ENCODE measurements at places on chromosomes 3 and 15. TPM values are rescaled to one million over a fixed set of nuclear protein-coding genes. Genes with fewer than 3 reads are reported as not detected.
A peak's percentile ranks its signal among the peaks of the same experiment; 100 is the strongest.

The MELTF gene
- 6.7 TPM for total RNA-seq

The CACNA2D3 gene
- total RNA-seq = 17.2 TPM

The EAF2 gene
- 1.6 TPM for total RNA-seq

The SPINT1 gene
- 6.5 TPM for total RNA-seq

The SHF gene
- total RNA-seq = 12.0 TPM

The MEIS2 gene
- total RNA-seq = 24.3 TPM

The CCDC39 gene
- not detected for total RNA-seq

The FEZF2 gene
- not detected for total RNA-seq

The DAZL gene
- total RNA-seq = not detected

The WDR82 gene
- 43.8 TPM for total RNA-seq

The BCL6 gene
- 88.6 TPM for total RNA-seq

The RTP4 gene
- 1.0 TPM for total RNA-seq

The BRK1 gene
- total RNA-seq = 58.3 TPM

The ETV5 gene
- 28.7 TPM for total RNA-seq

DNA sequence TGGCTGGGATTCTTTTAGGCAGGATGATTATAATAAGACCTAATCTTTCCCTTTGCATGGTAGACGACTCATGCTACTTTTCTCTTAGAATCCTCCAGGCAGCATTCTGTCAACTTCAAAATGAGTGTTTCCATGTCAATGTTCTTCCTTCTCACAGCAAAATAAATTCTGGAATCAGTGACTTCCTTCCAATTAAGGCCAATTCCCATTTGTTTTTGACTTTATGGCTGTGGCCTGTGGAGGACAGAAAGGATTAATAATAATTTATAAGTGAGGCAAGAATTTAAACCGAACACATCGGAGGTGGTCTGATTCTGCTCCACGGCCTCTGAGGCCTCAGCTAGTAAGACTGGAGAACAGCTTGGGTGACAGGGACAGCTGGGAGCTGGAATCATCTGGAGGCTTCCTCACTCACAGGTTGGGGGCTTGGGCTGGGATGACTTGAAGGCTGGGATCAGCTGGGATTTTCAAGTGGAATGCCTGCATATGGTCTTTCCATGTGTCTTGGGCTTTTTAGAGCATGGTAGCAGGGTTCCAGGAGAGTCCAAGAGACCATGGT is 241.8 kb upstream of the MCTP2 start:
- no peak for DNase-seq

- no peak for DNase-seq
Observed at GRCh38 chr3:117080872-117081271, 371.3 kb downstream of the TUSC7 start.

DNA sequence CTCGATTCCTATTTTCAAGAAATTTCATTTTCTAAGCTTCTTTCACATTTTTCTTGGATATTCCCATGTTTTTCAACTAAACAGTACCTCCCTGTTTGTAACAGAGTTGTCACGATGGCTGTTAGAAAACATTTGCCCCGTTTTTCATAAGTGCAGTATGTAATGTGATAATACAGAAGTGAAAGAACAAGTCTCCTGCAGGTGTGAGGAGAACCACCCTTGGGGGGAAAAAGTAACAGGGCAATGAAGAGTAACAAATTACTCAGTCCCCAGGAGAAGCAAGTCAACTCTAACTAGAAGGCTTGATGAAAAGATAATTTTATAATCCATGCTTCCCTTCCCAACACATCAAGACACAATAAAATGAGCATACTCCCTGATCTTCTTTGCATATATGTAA is 493.3 kb downstream of the FOXP1 start:
- DNase-seq = no peak

- DNase-seq = no peak
Observed at GRCh38 chr3:36380221-36381031, at the start of gene STAC. STAC (plus strand) TSS chr3:36380504; CDS start chr3:36380644, 140 bp downstream.

GRCh38 chr15:99925661-99926461 is 192.6 kb upstream of the LYSMD4 start:
- peak; percentile 68 for DNase-seq

- DNase-seq = no peak
Observed at GRCh38 chr3:34832865-34833508, 806.3 kb upstream of the ARPP21 start.

- peak; percentile 80 for DNase-seq
Observed at GRCh38 chr15:44735482-44736180, 697 bp upstream of the TRIM69 start.

- DNase-seq = no peak
Observed at GRCh38 chr3:115071601-115072000, 75.5 kb downstream of the ZBTB20 start.

DNA sequence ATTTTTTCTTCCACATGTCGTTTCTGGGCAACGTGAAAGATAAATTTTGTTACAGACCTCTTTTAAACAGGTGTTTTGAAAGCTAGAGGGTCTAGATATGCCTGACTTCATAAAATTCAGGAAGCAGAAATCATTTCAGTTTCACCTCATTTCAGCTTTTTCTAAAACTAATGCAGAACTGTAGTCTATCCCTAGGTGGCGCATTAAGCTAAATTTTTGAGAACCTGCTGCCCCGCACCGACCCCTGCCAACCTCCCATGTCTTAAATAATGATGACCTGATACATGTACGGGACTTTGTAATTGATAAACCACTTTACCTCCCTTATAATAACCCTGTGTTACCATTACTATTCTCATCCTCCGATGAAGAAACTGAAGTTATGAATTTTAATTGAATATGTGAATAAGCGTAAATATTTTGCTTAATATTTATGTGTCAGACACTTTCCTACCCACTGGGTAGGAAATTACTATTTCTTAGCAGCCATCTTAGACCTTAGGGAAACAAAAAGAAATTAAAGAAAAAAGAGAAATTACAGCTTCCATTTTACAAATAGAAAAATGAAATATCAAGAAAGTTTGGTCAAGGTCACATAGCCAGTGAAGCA is 78.7 kb upstream of the GCNT3 start:
- DNase-seq = no peak

DNA sequence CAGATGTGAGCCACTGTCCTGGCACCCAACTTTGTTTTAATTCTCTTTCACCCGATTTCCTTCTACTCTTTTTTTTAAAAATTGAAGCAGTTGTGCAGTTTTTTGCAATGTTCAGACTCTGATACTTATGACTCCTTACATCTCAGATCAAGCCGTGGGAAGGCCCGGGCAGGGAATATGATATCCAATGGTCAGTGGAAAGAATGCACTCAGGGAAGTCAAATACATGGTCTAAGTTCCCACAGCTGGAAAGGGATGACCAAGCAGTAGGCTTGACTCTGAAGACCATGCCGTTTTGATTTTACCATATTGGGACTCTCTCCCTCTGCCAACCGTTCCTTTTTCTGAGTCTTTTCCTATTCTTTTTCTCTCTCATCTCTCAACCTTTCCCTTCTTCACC is 157.2 kb downstream of the RPLP1 start:
- DNase-seq = peak; percentile 13

DNA sequence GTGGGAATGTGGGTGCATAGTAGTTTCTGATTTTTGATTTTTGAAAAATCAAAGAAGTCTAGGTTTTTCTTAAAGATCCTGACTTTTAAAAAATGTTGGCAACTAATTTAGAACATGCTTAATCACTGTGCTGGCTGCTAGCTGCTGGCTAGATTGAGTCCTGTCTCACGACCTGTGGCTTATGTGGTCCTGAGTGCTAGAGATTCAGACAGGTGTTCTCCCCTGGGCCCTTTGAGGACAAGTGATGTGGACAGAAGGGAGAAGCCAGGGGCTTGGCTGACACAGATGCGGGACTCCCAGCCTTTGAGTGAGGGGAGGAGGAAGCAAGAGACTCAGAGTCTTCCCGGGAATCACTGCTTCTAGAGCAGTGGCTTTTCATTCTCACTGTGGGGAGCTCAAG is 47.5 kb downstream of the CORO2B start:
- no peak for DNase-seq

DNA sequence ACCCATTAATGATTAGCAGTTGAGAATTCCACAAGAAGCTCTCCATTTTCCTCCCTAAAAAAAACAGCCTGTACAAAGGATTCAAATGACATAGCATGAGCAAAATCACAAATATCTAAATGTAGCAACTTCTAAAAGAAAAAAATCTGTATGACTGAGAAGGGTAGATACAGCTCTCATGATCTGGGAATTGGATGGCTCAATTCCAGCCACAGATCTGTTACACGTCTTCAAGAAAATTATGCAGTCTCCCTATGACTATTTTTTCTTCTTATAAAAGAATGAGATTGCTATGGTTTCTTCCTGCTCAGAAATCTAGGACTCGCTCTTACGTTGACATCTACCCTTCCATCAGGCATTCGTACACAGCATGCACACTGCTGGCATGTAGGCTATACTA is 71.5 kb downstream of the PLCH1 start:
- DNase-seq = no peak

DNA sequence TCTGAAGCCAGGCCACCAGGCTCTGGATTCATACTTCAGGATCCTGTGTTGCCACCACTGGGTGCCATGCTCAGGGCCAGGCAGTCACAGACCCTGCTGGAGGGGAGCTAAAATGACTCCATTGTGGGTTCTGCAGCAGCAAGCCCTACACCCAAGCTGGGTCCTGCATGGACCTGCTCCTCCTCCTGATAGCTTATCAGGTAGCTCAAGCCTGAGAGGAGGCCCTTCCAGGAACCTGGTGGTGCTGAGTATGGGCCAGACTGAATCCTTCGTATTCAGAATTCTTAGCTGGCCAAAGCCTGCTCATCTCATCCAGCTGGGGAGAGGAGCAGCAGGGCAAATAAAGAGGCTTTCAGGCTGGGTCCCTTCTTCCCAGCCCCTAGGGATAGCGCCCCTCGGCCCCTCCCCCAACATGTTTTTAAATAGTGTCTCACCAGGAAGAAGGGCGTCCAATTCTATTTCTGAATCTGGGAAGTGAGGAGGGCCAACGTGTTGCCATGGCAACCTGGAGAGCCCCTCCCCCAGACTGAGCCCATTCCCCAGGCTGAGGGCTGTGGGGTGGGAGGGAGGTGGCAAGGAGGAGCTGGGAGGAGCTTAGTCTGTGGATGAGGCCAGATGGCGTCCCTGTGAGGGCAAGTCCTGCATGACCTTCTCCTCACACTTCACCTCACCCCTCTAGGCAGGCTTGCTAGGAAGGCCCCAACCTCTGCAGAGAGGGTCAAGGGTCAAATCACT is 11.0 kb upstream of the CAMKV start:
- DNase-seq = no peak

GRCh38 chr3:112822064-112823055 is 24.3 kb downstream of the CD200R1L start:
- DNase-seq = no peak

GRCh38 chr15:98842973-98843285 is 164.7 kb downstream of the PGPEP1L start:
- DNase-seq = no peak

DNA sequence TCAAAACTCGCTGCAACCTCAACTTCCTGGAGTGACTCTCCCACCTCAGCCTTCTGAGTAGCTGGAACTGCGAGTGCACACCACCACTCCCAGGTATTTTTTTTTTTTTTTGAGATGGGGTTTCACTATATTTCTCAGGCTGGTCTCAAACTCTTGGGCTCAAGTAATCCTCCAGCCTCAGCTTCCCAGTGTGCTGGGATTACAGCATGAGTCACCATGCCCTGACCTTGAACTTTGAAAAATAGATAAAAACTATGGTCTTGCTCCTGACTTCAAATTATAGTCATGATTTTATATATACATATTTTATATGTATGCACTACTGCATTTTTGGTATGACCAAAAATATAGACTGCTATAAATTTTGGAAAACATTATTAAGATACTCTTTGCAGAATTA is 6.9 kb upstream of the PLSCR5 start:
- no peak for DNase-seq

- no peak for DNase-seq
Observed at GRCh38 chr15:52709187-52709981, 30.2 kb upstream of the ATOSA start.

GRCh38 chr15:70258369-70259027 is 160.8 kb upstream of the TLE3 start:
- no peak for DNase-seq

DNA sequence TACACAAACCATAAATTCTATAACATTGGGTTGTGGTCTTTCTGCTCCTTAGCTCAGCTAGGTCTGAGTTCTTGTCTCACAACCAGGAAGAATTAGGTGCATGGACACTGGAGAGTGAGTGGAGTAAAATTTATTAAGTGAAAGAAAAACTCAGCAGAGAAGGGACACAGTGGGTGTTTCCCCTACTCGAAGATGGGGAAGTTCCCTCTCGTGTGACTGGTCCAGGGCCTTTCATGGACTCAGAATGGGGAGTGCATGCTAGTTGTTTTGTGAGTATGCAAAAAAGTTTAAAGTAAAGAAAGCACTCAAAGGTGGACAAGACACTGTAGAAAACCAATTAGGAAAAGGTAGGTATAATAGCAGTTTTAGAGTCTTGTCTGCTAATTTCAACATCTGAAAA is 215.5 kb upstream of the RORA start:
- no peak for DNase-seq

DNA sequence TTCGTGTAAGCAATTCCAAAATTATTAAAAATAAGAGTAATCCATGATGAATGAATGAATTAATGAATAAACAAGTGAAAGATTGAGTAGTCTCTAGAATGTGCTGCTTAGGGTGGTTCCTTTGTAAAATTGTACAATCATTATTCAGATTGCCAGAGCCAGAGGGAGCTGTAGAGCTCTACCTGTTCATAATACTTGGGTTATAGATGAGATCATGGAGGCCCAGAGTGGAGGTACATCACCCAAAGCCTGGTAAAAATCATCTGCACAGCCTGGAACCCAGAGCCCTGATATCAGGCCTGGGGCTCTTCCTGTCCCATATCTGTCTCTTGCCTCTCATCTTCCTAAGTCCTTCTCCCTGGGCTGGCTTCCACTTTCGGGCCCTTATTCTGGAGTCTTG is 297.2 kb downstream of the RPLP1 start:
- no peak for DNase-seq

DNA sequence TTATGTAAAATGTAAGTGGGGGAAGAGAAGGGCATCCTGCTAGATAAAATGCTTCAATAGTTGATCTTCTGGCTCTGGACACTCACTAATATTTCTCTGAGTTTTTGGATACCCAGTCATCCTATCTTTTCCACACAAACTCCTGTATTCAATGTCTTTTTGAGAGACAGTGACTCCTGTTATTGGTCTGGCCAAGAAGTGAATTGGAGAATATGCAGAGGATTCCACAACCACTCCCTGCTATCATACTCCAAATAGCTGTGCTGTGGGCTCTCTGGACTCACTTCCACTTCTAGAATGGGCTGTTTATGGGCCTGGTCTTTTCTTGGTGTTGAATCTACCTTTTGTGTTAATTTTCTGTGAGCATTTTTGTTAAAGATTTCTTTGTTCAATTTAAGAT is 376.8 kb downstream of the NLGN1 start:
- DNase-seq = no peak

DNA sequence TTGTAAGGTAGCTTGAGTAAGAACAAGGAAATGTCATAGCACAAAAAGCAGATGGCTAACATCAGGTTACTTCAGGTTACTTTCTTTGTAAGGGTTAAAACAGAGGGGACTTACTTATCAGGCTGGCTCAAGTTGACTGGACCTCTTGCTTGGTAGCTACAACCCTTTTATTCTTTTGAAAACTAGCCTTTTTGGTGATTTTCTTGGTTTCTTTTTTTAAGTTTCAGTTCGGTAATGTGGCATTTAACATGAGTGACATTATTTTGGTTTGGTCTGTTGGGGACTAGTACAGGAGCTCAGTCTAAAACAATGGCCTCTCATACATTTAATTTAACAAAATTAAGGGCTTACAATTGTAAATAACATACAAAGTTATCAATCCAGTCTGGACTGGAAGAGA is 621.4 kb downstream of the OTOL1 start:
- no peak for DNase-seq

All from right atrium auricular region (tissue), 2 donors.